CD4-positive, alpha-beta T cell treated with Interleukin-4 for 4 hours (primary cell): ENCODE measurements at places on chromosomes 11 and 22.

DNA sequence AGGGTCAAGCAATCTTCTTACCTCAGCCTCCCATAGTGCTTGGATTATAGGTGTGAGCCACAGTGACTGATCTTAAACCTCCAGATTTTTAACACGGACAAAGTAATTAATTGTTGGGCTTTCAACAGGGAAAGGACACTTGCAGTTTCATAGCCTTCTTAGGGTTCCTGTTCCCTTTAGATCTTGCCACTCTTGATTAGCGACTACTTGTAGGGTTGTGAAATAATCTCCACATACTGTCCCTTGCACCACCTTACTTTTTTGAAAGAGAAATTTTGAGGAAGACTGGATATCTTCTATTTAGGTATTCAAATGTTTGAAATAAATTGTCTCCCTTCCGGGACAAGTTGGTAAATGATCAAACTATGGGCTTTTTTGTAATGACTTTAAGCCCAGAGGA lies 7.6 kb downstream of the MS4A4E start:
- no peak for DNase-seq

- DNase-seq, result no peak
These were observed 6.4 kb downstream of the GLYATL1 start for GRCh38 chr11:58945663-58946062.

- no peak for DNase-seq
These were observed 71.0 kb downstream of the MYEOV start for GRCh38 chr11:69364921-69365320.

- peak; percentile 31 for DNase-seq
These were observed 3.2 kb downstream of the DBX1 start for GRCh38 chr11:20156876-20157613.

DNA sequence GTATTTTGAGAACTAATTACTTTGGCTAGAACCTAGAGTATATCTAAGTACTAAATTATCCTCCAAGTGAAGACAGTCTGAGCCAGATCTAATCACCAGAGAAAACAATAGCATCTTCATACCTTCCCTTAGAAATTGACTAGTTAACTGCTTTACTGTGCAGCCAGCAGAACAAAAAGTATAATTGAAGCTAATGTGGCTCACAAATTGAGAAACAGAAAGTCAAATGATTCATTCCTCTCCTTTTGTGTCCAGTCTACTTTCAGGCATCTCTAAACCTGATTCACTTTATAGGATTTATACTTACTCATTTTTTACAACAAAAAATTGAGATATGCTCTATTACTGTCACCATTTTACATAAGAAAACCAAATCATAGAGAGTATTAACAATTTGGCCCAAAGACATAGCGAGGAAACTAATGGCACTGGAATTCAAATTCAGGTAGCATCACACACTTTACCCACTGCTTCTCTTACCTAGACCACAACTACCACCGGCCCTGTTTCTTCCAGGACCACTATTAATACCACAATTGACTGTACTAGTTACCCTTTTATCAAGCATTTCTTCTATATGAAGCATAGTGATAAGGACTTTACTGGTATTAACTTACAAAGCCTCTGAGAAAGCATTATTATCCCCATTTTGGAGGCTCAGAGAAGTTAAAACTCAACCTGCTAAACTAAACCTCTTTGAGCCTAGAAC lies 1402.6 kb upstream of the TENM4 start:
- DNase-seq, result no peak

DNA sequence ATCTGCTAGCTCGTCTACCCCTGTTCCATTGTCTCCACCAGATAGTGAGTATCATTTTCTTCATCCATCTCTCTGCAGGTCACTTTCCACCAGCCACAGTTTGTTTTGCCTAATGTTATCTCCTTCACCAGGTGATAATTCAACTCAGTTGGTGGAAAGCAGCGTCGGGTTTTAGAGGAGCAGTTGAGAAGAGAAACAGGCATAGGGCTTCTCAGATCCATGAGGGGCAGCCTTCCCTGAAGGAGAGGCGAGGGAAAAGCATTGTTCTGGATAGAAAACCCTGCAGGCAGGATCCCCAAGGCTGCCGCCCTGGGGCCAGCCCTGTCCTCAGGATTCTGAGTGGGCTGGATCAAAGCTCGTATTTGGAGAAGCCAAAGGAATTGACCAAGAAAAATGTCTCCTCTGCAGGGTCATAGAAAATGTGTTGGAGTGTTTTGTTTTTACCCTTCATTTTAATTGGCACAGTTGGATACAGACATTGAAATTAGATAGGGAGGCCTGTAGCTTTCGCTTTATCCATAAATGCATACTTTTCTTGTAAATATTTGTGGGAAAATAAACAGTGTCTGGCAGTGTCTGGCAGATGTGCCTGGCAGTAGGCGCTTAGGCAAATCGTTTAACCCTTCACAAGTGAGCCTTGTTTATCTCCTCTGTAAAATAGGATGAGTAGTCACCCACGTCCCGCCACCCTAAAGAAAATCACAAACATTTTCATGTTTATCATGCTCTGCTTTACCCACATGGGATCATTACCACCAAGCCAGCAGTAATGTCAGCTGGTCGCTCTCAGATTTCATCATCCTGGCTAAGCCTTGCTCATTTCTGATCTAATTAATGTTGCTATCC lies 73.4 kb upstream of the TTC12 start:
- no peak for DNase-seq

GRCh38 chr11:62000539-62001446 lies 33.4 kb upstream of the FTH1 start:
- DNase-seq, result no peak

DNA sequence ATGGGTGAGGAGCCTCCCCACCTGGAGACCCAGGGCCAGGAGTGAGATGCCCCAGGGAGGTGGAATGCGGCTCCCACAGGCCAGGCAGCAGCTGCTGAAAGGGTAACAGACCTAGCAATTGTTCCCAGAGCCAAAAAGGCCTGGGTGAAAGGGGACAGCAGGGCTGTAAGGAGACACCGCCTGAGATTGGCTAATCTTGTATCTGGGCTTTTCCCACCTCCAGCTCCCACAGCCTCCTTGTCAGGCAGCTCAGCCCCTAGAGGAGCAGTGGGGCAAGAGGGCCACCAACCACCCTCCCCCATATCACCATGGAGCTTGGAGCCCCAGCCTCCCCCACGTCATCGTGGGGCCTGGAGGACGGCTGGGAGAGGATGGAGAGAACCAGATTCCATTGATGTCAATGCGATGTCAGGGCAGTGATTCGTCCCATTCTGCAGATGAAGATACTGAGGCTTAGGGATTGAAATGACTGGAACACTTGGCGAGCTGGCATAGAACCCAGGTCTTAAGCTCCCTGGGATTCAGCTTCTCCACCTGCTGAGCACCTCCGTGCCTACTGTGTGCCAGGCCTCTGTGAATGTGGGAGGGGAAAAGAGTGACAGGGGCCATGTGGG lies 2.9 kb upstream of the MGAT3 start:
- no peak for DNase-seq

DNA sequence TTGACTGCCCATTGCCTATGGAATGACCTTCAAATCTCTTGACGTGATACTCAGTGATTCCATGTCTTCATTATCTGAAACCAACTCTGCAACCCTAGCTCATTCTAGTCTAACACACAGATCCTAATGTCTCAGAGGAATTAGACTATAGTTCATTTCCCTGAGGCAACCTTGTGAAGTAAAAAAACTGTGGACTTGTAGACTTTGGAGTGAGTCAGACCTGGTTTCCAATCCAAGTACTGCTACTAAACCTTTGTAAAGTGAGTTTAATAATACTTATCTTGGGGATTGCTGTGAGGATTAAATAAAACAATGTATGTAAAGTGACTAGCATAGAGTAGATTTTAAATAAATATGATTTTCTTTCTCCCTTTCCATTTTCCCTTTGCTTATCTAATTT lies 226.1 kb downstream of the BLID start:
- DNase-seq, result no peak

DNA sequence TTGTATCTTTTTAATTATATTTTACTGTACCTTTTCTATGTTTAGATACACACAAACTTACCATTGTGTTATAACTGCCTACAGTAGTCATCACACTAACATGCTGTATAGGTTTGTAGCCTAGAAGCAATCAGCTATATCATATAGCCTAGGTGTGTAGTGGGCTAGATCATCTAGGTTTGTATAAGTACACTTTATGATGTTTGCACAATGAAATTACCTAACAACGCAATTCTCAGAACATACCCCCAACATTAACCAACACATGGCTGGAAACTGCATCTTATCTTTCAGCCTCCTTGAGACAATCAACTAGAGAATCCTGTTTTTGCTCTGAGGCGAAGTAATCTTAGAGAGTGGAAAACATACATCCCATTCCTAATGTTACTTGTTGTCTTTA lies 60.2 kb upstream of the MTMR2 start:
- DNase-seq, result no peak

- DNase-seq, result peak; percentile 41
These were observed 77.9 kb upstream of the TIMP3 start for GRCh38 chr22:32723643-32724042.

GRCh38 chr22:31747441-31747840 lies 2.5 kb downstream of the PRR14L start:
- DNase-seq, result no peak

DNA sequence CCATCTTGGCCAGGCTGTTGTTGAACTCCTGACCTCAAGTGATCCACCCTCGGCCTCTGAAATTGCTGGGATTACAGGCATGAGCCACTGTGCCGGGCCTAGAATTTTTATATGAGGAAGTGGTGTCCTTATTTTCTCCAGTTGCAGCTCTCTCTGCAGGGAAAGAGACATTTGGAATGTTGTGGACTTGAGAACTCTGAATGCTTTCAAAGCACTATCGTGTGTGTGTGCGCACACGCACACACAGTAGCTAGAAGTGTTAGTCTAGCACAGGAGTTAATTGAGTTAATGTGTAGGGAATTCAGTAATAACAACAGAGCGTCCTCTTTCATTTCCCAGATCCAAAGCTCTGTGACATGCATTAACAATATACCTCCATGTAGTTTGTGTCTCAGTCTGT lies 164.0 kb upstream of the RASSF10 start:
- no peak for DNase-seq

- no peak for DNase-seq
These were observed 33.3 kb downstream of the NADSYN1 start for GRCh38 chr11:71486320-71486719.

DNA sequence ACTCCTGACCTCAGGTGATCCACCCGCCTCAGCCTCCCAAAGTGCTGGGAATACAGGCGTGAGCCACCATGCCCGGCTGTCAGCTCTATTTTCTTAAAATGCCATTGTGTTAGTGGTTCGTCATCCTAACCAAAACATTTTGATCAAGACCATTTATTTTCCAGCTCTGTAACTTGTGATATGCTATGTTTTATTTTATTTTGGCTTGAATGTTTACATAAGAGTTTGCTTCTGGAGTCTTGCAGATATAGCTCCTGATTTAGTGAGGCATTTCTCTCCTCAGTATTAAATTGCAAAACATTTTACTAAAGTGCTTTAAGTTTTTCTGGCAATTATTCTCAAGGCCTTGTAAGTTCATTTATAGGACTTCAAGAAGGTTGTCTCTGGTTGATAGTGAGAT lies 4.4 kb downstream of the EP300 start:
- no peak for DNase-seq

- DNase-seq, result no peak
These were observed 30.9 kb upstream of the THY1 start for GRCh38 chr11:119453881-119454280.
